ENCODE measurements at places on chromosomes 2 and 18. TPM values are rescaled to one million over a fixed set of nuclear protein-coding genes. Genes with fewer than 3 reads are reported as not detected.

The CDK15 gene
- 3.1 TPM for total RNA-seq

The CPO gene
- total RNA-seq = 0.12 TPM

The LINC00305 gene
- total RNA-seq = not detected

The PROM2 gene
- total RNA-seq = 0.25 TPM

The BMP10 gene
- not detected for total RNA-seq

The SIX2 gene
- total RNA-seq = 1.1 TPM

The SMYD5 gene
- total RNA-seq = 27.9 TPM

The LIPG gene
- total RNA-seq = 29.7 TPM

The ESPNL gene
- total RNA-seq = 9.2 TPM

The SALL3 gene
- not detected for total RNA-seq

The MALL gene
- total RNA-seq = 18.1 TPM

The UGT1A6 gene
- total RNA-seq = not detected

The LYPD6 gene
- total RNA-seq = 4.4 TPM

The FBXO48 gene
- total RNA-seq = 0.66 TPM

The SULT1C2 gene
- total RNA-seq = 0.33 TPM

The ALLC gene
- not detected for total RNA-seq

The ATAD2B gene
- total RNA-seq = 12.0 TPM

The ICOS gene
- not detected for total RNA-seq

The CCL20 gene
- total RNA-seq = not detected

The PDE1A gene
- total RNA-seq = 20.0 TPM

The TGFA gene
- not detected for total RNA-seq

The CYS1 gene
- total RNA-seq = 1.5 TPM

The NYAP2 gene
- not detected for total RNA-seq

The RAD51AP2 gene
- total RNA-seq = not detected

The ELOA2 gene
- total RNA-seq = not detected

Measured in uterine smooth muscle cell (primary cell).